T-helper 17 cell (primary cell): ENCODE measurements at places on chromosomes 11 and 22. TPM values are rescaled to one million over a fixed set of nuclear protein-coding genes. Genes with fewer than 3 reads are reported as not detected.
A peak's percentile ranks its signal among the peaks of the same experiment; 100 is the strongest.

GRCh38 chr11:33021937-33022336 is 6.3 kb downstream of the DEPDC7 start:
- H3K27ac ChIP-seq: no peak overlapping the region
- H3K27me3 ChIP-seq: peaks cover 49% of the 10 kb centered on the region
- H3K4me1 ChIP-seq: peaks cover 11% of the 10 kb centered on the region
- no peak overlapping the region for H3K4me3 ChIP-seq

The OR56A1 gene
- not detected for total RNA-seq

The FAM180B gene
- total RNA-seq: 0.47 TPM

DNA sequence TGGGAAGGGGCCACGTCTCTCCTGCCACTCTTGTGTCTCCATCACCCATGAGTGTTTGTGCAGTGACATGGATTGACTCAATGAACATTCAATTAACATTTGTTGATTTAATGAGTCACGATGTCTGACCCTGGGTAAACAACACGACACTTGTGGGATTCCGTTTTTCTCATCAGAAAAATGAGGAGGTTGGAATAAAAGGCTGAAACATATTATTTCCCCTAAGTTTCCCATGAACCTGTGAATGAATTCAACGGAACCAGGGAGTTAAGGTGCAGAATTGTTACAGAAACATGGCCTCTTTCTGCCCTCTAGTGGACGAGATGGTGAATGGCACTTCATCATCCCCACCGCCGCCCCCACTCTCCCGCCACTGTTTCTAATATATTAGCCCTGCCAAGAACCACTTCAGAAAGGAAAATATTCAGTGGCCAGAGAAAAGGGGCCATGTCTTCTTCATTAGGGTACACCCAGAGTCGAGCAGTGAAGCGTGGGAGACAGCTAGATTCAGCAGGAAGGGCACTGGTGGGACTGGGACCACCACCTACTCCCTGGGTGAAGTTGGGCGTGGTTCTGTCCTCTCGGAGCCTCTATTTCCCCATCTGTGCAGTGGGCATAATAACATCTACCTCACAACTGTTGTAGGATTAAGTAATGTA is 46.3 kb upstream of the SYT13 start:
- H3K27ac ChIP-seq: no peak overlapping the region
- DNase-seq: peak; percentile 13

- H3K4me3 ChIP-seq: peak overlapping the region; percentile 57
- H3K27me3 ChIP-seq: no peaks in the 10 kb centered on the region
- peak overlapping the region; percentile 79 for H3K27ac ChIP-seq
- peaks cover 28% of the 10 kb centered on the region for H3K4me1 ChIP-seq
- DNase-seq: no peak
- H3K36me3 ChIP-seq: peaks cover 6% of the 10 kb centered on the region
Measured at GRCh38 chr22:17106785-17107546, 14.2 kb downstream of the TMEM121B start.

The KCNK4 gene
- total RNA-seq: 0.50 TPM

DNA sequence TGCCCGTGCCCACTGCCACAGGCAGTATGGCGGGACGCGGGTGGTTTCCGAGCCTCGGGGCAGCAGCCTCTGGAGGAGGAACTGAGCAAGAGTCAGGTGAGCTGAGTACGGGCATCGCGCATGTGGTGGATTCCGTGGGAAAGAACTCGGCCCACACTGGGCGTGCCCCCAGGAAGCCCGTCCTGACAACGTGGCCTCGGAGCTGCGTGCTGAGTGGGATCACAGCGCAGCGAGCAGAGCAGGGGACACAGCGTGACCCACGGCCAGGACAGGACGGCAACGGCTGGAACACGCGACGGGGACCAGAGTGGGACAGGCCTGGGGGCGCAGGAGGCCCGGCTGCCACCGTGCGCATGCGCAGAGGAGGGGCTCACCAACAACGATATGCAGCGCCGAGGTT is 36.8 kb downstream of the CERK start:
- no peak for DNase-seq
- H3K27me3 ChIP-seq: no peaks in the 10 kb centered on the region
- H3K36me3 ChIP-seq: peaks cover 7% of the 10 kb centered on the region
- no peak overlapping the region for H3K4me3 ChIP-seq
- H3K27ac ChIP-seq: no peak overlapping the region
- peaks cover 8% of the 10 kb centered on the region for H3K4me1 ChIP-seq

DNA sequence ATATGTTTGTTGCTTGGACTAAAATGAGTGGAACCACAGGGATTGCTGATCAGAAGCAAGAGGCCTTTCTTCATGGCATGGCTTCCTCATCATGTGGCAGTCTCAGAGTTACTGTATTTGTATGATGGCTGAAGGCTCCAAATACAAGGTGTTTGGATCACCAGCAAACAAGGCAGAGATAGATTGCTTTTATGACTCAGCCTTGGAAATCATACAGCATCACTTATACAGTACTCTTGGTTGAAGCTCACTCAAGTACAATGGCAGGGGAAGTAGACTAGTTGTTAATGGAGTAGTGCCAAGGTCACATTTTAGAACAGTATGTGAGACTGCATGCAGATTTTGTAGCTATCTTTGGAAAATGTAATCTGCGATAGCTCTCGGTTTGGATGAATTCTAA is 16.6 kb downstream of the CAPRIN1 start:
- no peaks in the 10 kb centered on the region for H3K36me3 ChIP-seq
- no peaks in the 10 kb centered on the region for H3K27me3 ChIP-seq
- H3K4me1 ChIP-seq: peaks cover 46% of the 10 kb centered on the region
- DNase-seq: no peak
- no peak overlapping the region for H3K4me3 ChIP-seq

DNA sequence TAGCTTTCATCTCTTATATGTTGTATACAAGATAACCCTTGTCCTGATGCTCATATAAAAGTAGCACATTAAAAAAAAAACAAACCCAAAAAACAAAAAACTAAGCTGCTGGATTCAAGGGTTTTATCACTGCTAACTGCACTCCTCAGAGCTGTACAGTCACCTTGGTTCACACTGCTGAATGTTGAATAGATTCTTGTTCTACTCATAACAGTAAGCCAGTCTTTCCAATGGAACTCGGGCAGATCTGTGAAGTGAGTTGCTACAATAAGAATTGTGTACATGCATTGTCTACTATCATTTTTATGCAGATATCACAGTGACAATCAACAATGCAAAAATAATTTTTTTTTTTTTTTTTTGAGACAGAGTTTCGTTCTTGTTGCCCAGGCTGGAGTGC is 4.7 kb downstream of the HARBI1 start:
- no peak overlapping the region for H3K4me3 ChIP-seq
- no peak overlapping the region for H3K27ac ChIP-seq
- H3K4me1 ChIP-seq: peaks cover 12% of the 10 kb centered on the region
- no peaks in the 10 kb centered on the region for H3K36me3 ChIP-seq
- no peak for DNase-seq
- H3K27me3 ChIP-seq: no peaks in the 10 kb centered on the region

- no peaks in the 10 kb centered on the region for H3K36me3 ChIP-seq
- H3K27ac ChIP-seq: no peak overlapping the region
- H3K27me3 ChIP-seq: peaks cover 20% of the 10 kb centered on the region
- no peak overlapping the region for H3K4me3 ChIP-seq
- no peak for DNase-seq
Measured at GRCh38 chr11:70016666-70017367, 61.3 kb upstream of the ANO1 start.

GRCh38 chr22:36340621-36341020 is 47.1 kb downstream of the MYH9 start:
- no peaks in the 10 kb centered on the region for H3K27me3 ChIP-seq
- no peak for DNase-seq
- peak overlapping the region; percentile 82 for H3K4me3 ChIP-seq

GRCh38 chr11:32259641-32260081 is 168.8 kb downstream of the RCN1 start:
- peaks cover 37% of the 10 kb centered on the region for H3K27me3 ChIP-seq
- H3K4me1 ChIP-seq: no peaks in the 10 kb centered on the region
- H3K36me3 ChIP-seq: no peaks in the 10 kb centered on the region
- no peak for DNase-seq
- no peak overlapping the region for H3K4me3 ChIP-seq
- no peak overlapping the region for H3K27ac ChIP-seq

The CACNA1I gene
- total RNA-seq: 20.3 TPM

DNA sequence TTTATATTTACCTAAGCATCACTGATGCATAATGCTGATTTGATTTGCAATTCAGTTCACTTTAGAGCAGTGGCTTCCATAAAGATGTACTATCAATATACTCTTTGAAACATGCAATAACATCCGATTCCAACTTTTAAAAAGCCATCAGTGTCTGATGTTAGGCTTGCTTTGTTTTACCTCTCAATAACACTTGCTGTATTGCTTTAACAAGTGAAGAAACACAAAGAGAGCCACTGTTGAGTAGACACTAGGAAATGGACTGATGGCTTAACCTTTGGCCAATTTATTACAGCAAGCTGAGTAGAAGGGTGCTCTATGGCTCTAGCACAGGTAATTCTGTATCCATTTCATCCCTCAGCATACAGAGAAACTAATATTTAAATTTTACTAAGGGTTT is 122.1 kb downstream of the FCHSD2 start:
- H3K27me3 ChIP-seq: no peaks in the 10 kb centered on the region
- no peak overlapping the region for H3K27ac ChIP-seq
- peaks cover 3% of the 10 kb centered on the region for H3K4me1 ChIP-seq
- no peak overlapping the region for H3K4me3 ChIP-seq

- no peak for DNase-seq
- H3K27ac ChIP-seq: no peak overlapping the region
- H3K27me3 ChIP-seq: peaks cover 62% of the 10 kb centered on the region
- no peak overlapping the region for H3K4me3 ChIP-seq
- no peaks in the 10 kb centered on the region for H3K36me3 ChIP-seq
- H3K4me1 ChIP-seq: peaks cover 3% of the 10 kb centered on the region
Measured at GRCh38 chr11:69896250-69896649, 77.0 kb upstream of the FGF3 start.

The LMF2 gene
- 130 TPM for total RNA-seq

GRCh38 chr11:4544891-4545290 is at the start of gene OR52M1:
Gene OR52M1, plus strand, starts transcription at chr11:4545191. Its CDS starts 0 bp downstream, at chr11:4545191.
- no peaks in the 10 kb centered on the region for H3K4me1 ChIP-seq
- H3K27ac ChIP-seq: no peak within 1 kb of the TSS
- H3K4me3 ChIP-seq: peak within 1 kb of the TSS; percentile 4

DNA sequence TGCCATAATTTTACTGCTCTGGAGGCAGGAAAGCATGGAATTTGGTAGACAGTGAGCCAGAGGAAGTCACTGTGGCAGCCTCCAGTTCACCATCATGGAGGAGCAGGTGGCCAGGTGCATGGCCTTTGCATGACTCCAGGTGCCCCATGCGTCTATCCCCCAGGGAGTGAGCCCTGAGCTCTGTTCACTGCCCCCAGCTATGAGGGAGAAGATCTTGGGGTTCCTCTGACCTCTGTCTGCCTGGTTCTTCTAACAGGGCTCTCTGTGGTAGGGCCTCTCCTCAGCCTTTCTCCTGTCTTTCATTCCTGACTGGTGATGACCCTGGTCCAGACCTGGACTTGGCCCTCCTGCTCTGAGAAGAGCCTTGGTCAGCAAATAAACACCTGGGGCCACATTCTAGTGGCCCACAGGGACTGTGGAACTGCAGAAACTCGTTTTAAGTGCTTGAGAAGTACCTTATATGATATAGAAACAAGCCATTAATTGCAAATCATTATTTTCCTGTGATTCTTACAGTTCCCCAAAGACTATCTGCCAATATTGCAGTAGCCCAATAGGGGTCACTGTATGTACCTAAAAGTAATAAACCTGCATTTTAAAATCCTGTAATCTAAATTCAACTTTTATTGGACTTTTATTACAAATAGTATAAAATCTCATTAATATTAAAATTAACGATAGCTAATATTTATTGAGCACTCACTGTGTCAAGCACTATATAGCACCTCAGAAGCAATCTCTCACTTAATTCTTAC is 120.0 kb upstream of the SYT13 start:
- DNase-seq: no peak
- H3K4me1 ChIP-seq: peaks cover 2% of the 10 kb centered on the region
- H3K27ac ChIP-seq: no peak overlapping the region

DNA sequence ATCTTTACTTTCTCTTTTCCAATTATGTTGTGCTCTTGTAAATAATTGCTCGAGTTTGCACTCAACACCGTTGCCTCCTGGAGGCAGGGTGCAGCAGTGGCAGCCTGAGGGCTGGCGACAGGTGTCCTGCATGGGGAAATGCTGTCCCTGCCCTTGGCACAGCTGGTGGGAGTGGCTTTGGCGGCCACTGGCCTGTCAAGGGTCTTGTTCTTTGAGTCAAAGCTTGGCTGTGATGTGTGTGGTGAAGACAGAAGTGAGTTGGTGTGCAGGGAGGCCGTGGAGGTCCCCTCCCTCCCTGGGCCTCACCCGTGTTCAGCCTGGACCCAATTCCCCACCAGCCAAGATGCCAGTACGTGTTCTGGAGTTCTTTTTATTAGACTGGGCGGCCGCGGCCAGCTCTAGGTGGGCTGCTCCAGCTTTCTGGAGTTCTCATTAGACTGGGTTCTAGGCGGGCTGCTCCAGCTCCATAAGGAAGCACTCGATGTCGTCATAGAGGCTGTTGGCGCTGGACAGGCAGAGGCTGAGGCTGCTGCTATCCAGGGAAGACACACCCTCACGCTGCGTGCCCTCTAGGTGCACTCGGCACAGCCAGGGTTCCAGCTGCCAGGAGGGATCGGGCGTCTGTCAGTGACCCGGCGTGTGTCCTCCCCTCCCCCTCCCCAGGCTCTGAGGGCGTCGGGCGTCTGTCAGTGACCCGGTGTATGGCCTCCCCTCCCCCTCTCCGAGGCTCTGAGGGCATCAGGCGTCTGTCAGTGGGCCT is 3.4 kb downstream of the IRF7 start:
- H3K27me3 ChIP-seq: no peaks in the 10 kb centered on the region
- DNase-seq: no peak
- H3K27ac ChIP-seq: peak overlapping the region; percentile 73
- peaks cover 13% of the 10 kb centered on the region for H3K4me1 ChIP-seq
- H3K36me3 ChIP-seq: no peaks in the 10 kb centered on the region

GRCh38 chr11:110665689-110666465 is 46.4 kb downstream of the ARHGAP20 start:
- DNase-seq: no peak
- peaks cover 5% of the 10 kb centered on the region for H3K27me3 ChIP-seq
- no peaks in the 10 kb centered on the region for H3K4me1 ChIP-seq
- no peaks in the 10 kb centered on the region for H3K36me3 ChIP-seq
- H3K4me3 ChIP-seq: no peak overlapping the region

The FOLR3 gene
- not detected for total RNA-seq

The SLC25A22 gene
- 16.4 TPM for total RNA-seq

- DNase-seq: no peak
- no peak overlapping the region for H3K4me3 ChIP-seq
- H3K27ac ChIP-seq: no peak overlapping the region
- H3K36me3 ChIP-seq: no peaks in the 10 kb centered on the region
Measured at GRCh38 chr11:105870516-105871113, 151.4 kb downstream of the MSANTD4 start.
